LoVo (cell line): ENCODE measurements at places on chromosomes 11 and 22.
A peak's percentile ranks its signal among the peaks of the same experiment; 100 is the strongest.

DNA sequence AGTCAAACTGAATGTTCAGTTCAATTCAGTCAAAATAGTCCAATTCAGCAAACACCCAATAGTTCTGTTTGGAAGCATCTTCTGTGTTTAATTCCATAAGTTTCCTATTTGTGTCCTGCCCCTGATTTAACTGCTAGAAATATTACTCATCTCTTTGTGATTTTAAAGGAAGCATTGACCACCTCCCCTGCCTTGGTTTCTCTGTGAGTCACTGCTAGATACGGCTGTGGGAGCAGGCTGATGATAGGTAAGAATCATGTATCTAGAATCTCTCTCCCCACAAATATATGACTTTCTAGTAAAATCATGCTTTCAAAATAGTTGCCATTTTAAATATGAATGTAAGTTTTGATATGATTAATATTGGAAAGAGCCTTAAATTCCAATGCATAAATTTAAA is 888.5 kb downstream of the NTM start:
- DNase-seq: no peak

GRCh38 chr22:33869946-33870345 is 50.3 kb downstream of the LARGE1 start:
- no peak for DNase-seq

- DNase-seq: no peak
These were observed 18.1 kb upstream of the FCHSD2 start for GRCh38 chr11:73160005-73160760.

DNA sequence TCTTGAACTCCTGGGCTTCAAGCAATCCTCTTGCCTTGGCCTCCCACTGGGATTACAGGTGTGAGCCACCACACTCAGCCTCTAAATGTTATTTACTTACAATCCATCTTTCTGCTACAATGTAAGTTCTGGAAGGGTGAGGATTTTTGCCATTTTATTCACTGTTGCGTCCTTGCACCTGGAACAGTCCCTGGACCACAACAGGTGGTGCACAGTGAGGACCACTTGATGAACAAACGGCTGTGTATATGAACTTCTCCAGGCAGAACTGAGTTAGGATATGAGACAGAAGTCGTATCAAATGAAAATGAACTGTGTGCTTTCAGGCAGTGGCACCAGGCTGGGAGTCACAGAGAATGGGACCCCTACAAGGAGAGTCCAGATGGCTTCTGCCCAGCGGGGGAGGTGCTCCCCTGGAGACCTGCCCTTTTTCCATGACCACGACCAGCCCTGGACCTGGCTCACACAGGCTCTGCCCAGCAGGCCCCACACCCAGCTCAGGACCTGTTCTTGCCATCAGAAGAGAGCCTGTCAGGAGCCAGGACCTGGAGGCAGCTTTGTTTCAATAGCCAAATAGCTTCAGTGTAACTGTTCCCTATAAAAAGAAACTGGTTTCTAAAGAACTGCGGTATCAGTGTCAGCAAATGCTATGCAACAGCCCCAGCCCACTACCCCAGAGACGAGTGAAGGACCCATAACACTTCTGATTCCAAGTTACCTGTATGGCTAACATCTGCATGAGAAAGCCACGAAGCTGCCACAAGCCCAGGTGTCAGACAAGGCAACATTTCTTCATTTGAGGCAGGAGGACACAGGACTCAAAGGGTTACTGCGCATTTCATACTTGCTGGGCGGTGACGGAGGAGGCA is 104.9 kb downstream of the MICAL3 start:
- DNase-seq: no peak

- peak; percentile 23 for DNase-seq
These were observed 33.2 kb upstream of the CCDC89 start for GRCh38 chr11:85718991-85719807.

DNA sequence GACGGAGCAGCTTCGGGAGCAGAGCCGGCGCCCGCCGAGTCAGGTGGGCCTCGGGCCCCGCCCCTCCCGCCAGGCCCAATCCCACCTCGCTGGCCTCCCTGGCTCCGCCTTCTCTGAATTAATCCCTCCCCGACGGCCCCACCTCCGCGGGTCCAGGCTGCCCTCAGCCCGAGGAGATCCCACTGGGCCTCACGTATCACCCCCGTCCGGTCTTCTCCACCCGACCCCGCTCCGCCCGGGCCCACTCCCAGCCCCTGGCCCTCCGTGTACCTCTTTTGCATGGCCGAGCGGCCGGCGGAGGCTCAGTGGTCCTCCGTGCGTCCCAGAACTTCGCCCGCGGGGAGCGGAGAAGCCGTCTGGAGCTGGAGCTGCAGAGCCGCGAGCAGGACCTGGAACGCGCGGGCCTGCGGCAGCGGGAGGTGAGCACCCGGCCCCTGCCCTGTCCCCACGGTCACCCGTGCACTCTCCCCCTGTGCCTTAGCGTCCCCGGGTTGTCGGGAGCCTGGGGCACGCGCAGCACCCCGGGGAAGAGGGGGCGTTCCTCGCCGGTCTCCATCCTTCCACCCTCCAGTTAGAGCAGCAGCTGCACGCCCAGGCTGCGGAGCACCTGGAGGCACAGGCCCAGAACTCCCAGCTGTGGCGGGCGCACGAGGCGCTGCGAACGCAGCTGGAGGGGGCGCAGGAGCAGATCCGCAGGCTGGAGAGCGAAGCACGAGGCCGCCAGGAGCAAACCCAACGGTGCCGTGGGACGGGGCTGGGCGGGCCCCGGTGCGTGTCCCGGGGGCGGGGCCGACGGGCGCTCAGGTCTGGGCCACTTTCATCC is 2.2 kb upstream of the CD151 start:
- no peak for DNase-seq

GRCh38 chr11:41245184-41245583 is 214.3 kb downstream of the LRRC4C start:
- DNase-seq: no peak

DNA sequence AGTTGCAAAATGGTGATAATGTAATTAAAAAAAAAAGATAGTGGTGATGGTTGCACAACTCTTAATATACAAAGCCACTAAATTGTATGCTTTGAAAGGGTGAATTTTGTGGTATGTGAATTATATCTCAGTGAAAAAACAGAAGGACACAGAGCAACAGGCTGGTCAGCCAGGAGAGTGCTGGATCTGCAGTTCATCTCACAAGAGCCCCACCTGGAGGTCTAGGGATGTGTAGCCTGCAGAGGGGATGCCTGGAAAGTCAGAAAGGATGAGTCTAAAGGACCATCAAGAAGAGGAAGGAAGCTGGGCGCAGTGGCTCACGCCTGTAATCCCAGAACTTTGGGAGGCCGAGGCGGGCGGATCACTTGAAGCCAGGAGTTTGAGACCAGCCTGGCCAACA is 9.0 kb downstream of the POLR3H start:
- no peak for DNase-seq

DNA sequence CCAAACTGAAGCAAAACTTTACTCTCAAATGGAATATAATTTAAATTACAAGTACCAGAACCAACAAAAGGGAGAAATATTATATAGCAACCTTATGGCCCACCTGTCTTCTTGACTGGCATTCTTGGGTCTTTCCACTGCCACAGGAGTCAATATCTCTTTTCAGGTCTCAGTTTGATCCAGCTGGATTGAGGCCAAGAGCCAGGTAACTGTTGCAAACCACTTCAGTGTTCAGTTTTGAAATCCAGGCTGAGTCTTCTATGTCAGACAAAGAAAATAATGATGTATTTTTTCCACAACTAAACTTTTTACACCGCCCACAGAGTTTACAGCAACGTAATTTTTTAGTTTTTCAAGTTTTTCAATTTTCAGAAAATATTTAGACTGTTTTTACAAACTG is 648 bp downstream of the DLG2 start:
- no peak for DNase-seq

GRCh38 chr11:127440616-127441015 is 440.0 kb upstream of the KIRREL3 start:
- no peak for DNase-seq

- no peak for DNase-seq
These were observed 87.7 kb downstream of the UBASH3B start for GRCh38 chr11:122743097-122743741.

GRCh38 chr11:134464196-134464595 is 52.2 kb upstream of the B3GAT1 start:
- DNase-seq: no peak

DNA sequence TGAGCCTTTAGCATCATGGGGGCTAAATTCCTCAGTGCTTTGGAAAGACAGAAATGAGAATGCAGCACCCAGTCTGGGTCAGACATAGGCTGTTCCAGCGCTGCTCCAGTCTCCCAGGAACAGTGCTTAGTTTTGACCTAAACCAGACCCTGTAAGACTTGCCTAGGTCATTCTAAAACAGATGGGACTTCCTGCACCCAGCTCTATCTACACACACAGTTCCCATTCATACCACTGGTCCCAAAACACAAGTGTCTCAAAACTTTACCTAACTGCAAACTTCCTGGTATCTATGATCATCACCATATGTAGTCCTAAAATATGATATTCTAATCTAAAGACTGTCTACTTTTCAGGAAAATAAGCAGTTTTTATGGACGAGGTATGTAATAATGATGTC is 37.9 kb downstream of the PRCP start:
- DNase-seq: no peak

- no peak for DNase-seq
These were observed 31.0 kb upstream of the OR10G7 start for GRCh38 chr11:124072147-124072546.

DNA sequence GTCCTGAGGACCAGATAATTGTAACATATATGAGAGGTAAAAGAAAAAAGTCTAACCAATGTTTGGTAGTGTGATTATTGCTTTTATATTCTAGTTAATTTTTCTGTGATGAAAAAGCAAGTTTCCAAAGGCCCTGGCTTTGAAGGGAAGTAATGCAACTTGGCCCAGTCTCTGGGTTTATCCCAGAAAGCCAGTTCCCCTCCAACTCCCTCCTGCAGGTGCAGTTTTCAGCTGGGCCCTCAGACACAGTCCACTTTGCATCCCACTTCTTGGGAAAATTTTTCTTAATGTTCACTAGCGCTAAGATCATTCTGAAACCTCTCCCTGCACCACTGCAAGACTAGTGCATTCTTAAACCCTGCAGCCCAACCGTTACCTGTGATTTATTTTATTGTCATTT is 586.8 kb downstream of the NTM start:
- no peak for DNase-seq

GRCh38 chr11:2679011-2679676 is 20.6 kb downstream of the KCNQ1OT1 start:
- no peak for DNase-seq

DNA sequence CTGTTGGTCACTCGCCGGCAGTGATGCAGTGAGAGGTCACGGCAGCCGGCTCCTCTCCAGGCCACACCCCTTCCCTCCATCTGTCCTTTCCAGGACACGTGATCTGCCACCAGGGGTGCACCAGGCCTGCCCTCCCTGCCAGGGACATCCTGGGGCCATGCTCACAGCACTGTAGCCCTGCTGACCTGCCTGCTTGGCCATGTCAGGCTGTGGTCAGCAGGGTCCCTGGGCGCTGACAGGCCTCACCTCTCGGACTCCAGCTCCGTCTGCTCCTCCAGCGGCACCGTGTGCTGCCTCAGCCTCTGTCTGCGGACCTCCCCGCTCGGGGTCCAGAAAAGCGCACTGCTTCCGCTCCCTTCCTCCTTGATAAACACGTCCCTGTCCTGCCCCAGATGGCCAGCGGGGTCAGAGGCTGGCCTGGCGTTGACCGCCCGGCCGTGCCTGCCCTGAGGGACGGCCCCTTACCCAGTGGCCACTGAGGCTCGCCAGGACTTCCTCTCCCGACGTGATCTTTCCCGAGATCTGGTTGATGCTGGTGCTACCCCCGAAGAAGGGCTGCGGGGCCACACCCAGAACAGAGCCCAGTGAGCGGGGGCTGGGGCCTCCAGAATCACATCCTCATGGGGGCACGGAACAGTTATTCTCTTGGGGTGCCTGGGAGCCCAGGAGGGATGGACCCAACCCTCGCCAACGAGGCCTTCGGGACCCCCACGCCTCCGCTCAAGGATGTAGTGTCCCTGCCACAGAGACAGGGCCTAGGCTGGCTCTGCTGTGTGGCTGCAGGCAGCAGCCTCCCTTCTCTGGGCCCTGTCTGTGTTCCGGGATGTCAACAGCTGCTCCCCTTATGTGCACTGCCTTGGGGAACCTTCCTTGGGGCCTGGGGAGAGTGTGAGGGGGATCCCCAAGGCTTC is 36.3 kb upstream of the CARS1 start:
- DNase-seq: no peak

DNA sequence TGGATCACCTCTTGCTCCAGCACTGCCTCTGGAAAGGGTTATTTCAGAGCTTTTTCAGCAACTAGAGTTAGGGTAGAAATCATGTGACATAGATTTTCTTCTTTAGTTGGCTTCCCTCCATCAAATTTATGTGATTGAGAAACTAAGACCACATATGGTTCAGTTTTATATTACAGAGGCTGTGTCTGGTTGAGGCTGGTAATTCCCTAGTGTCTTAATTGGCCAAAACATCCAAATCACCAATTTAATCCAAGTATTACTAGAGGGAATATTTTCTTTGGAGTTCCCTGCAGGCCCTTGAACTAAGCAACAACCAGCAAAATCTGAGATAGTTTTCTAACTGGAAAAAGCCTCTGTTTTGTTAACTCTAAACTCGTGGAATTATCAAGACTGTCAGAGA is 136.3 kb downstream of the ARHGAP42 start:
- DNase-seq: no peak

GRCh38 chr11:64165842-64166635 is at the start of gene MACROD1:
TSS of gene MACROD1 (minus strand) at chr11:64166113. CDS start at chr11:64165994, 119 bp downstream.
- DNase-seq: peak; percentile 94

GRCh38 chr11:39990421-39990831 is 1469.0 kb downstream of the LRRC4C start:
- no peak for DNase-seq

GRCh38 chr11:110026858-110027626 is 66.2 kb upstream of the ZC3H12C start:
- no peak for DNase-seq

- no peak for DNase-seq
These were observed 130.3 kb downstream of the MICAL2 start for GRCh38 chr11:12240677-12241076.

GRCh38 chr11:87187930-87188329 is 150.2 kb downstream of the TMEM135 start:
- no peak for DNase-seq

DNA sequence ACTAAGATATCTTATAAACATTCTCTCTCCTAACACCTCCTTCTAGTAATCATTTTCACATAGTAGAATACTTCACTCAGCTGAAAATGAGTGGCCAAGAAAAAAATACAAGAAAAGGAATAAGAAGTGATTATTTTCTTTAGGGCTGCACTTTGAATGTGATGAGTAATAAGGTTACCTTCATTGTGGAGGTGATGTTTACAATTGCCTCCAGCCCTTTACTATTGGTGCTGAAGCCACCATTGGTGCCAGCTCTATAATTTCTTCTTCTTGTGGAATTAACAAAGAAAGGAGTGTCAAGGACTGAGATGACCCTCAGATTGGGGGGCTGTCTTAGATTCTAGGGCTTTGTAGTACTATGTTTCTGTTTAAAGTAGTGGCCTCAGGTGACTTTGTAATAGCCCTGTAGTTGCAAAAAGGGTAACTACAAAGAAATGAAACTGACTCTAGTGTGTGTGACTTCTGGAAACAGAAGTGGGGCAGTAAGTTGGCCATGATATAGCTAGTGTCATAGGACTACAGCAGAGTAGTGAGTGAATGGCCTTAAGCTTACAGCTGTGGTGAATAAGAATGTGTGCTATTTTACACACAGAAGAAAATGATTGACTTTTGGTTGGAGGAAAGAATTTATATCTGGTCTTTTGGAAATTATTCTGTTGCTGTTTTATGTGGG is 287.2 kb downstream of the TMEM135 start:
- DNase-seq: no peak
